GM20000 (cell line): ENCODE measurements at places on chromosomes 4 and X.

DNA sequence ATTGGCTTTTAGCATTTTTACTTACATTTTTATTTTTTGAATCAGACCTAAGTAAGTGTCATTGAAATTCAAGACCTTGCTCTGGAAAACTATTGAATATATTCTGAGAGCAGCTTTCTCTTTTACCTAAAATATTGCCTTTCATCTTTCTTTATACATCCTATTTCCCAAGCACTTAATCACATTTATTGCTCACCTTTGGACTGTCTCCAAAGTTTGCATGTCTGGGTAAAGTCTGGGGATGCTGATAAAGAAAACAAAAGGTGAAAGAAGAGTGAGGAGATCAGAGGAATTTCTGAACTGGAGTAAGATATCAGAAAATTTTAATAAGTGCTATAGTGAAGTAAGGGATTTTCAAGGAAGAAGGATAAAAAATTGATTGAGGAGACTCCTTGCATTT lies 308.5 kb upstream of the AADAT start:
- no peak for DNase-seq

DNA sequence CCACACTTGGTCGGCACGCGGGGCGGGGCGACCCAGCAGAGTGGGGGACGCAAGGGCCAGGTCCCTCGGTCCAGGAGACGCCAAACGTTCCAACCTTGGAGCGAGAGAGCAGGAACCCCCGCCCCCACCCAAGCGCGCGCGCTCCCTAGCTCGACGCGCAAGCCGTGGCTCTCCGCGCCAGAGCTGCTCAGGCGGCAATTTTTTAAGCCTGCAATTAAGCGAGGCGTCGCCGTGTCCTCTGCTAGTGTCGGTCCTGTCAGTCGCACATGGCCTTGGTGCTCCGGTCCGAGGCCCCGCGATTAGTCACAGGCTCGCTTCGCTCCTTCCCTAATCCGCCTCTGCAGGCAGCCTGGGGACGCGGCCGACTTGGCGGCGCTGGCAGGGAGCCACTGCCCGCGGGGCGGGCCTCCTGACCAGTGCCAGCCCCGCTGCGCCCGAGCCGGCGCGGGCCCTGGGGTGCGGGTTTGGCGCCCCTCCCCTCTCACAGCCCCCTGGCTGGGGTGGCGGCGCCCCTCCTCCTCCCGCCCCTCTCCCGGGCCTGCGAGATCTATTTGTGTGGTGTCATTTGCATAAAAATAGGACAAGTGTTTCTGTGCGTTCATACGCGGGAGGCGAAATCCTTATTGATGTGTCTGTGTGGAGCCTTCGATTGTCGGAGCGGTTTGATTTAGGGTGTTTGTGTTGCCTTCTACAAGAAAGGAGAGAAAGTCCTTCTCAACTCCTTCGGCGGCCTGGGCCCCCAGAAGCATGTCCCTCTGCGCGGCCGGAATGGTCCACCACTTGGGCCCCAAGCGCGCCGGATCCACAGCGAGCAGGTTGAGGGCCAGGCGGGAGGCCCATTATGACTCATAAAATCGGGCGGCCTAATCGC lies 9.8 kb upstream of the BCOR start:
- peak; percentile 47 for DNase-seq

GRCh38 chrX:141314441-141314840 lies 72.1 kb upstream of the SPANXC start:
- DNase-seq: no peak

GRCh38 chrX:38860106-38861013 lies 59.1 kb downstream of the MID1IP1 start:
- peak; percentile 2 for DNase-seq

GRCh38 chr4:26104056-26104685 lies 190.2 kb downstream of the SMIM20 start:
- DNase-seq: peak; percentile 23

GRCh38 chr4:62407534-62407933 lies 1207.4 kb downstream of the ADGRL3 start:
- DNase-seq: no peak
